ENCODE measurements at places on chromosomes 5 and 9.

DNA sequence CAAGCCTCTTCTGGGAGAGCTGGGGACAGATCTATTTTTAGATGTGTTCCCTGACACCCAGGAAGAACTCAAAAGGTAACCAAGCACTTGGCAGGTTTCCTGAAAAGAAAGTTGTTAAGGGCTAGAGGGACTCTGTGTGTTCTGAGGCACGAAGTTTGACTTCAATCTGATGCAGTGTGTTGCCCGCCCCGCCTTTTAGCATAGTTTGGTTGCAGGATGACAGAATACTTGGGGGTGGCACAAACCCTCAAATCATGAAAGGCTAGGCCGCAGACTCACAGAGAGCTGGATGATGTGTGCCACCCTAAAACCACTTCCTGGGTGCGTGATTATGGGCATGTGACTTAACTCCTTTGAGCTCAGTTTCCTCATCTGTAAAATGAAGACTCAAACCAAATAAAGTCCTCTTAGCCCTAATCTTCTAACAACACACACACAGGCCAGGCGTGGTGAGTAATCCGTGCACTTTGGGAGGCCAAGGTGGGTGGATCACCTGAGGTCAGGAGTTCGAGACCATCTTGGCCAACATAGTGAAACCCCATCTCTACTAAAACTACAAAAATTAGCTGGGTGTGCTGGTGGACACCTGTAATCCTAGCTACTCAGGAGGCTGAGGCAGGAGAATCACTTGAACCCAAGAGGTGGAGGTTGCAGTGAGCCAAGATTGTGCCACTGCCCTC, 12.8 kb upstream of the NDFIP1 start:
- H3K4me1 ChIP-seq = peaks cover 25% of the 10 kb centered on the region

GRCh38 chr9:82299870-82300269, 311.3 kb downstream of the SPATA31D1 start:
- no peak overlapping the region for H3K4me3 ChIP-seq
- no peaks in the 10 kb centered on the region for H3K4me1 ChIP-seq
- no peaks in the 10 kb centered on the region for H3K27me3 ChIP-seq
- no peak overlapping the region for H3K27ac ChIP-seq
- no peak for DNase-seq
- no peaks in the 10 kb centered on the region for H3K36me3 ChIP-seq

DNA sequence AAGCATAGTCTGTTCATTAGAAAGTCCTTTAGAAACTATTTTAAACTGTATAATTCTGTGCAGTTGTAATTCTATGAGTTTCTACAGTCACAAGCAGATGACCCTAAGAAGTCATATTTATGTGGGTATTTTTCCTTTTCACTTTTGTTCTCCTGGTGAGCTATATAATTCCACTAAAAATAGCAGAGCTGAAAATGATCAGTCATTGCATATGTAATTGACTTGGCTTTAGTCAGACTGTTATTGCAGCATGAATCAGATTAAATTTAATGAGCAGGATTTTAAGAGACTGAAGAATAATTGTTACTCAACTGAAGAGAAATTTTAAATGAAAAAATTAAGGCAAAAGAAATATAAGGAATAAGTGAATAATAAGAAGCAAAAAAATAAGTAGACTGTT, 108.5 kb downstream of the MTREX start:
- H3K4me3 ChIP-seq = no peak overlapping the region
- H3K27me3 ChIP-seq = no peaks in the 10 kb centered on the region
- DNase-seq = no peak
- peaks cover 15% of the 10 kb centered on the region for H3K4me1 ChIP-seq
- peaks cover 21% of the 10 kb centered on the region for H3K36me3 ChIP-seq
- H3K27ac ChIP-seq = no peak overlapping the region

GRCh38 chr5:26669523-26669922, 368.9 kb downstream of the CDH9 start:
- H3K4me3 ChIP-seq = no peak overlapping the region
- no peaks in the 10 kb centered on the region for H3K4me1 ChIP-seq
- DNase-seq = no peak
- no peaks in the 10 kb centered on the region for H3K36me3 ChIP-seq

DNA sequence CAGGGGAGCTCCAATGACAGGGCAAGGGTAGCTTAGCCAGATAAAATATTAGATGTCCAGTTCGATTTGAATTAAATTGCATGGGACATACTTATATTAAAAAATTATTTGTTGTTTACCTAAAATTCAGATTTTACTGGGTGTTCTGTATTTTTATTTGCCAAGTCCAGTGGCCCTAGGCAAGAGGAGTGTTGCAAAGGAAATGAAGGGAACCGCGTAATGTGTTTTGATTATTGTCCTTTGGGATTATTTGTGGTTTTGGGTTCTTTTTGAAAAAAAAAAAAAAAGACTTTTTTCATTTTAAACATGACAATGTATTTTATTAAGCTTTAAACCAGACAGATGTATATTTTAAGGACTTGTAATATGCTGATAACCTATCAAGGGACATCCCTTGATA, 179.3 kb downstream of the C9orf152 start:
- H3K36me3 ChIP-seq = no peaks in the 10 kb centered on the region
- no peak overlapping the region for H3K4me3 ChIP-seq
- H3K27ac ChIP-seq = no peak overlapping the region
- H3K4me1 ChIP-seq = peaks cover 2% of the 10 kb centered on the region
- DNase-seq = no peak

DNA sequence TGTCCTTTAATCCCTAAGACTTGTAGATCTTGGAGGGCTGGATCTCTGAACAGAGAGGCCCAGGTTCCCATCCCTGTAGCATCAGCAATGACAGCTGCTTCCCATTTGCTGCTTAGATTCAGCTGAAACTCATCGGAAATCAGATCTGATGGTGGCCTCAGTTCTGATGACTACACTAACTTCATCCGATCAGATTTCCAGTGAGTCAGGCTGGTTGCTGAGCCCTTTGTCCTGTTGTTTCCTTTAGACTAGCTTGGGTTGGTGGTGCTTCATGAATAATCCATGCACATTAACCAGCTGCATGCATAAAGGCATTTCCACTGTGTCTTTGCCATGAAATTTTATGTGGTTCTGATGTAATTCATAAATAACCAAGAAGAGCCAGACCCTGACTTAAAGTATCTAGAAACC, 195.2 kb upstream of the TUT7 start:
- no peak overlapping the region for H3K27ac ChIP-seq
- peaks cover 10% of the 10 kb centered on the region for H3K27me3 ChIP-seq
- H3K4me1 ChIP-seq = no peaks in the 10 kb centered on the region
- no peak for DNase-seq
